ENCODE measurements at places on chromosomes 5 and 9. TPM values are rescaled to one million over a fixed set of nuclear protein-coding genes. Genes with fewer than 3 reads are reported as not detected.

- peak; percentile 90 for DNase-seq
These were observed at the start of gene TRPM6 for GRCh38 chr9:74887041-74887980. TSS of gene TRPM6 (minus strand) at chr9:74887921. CDS start at chr9:74887856, 65 bp downstream.

DNA sequence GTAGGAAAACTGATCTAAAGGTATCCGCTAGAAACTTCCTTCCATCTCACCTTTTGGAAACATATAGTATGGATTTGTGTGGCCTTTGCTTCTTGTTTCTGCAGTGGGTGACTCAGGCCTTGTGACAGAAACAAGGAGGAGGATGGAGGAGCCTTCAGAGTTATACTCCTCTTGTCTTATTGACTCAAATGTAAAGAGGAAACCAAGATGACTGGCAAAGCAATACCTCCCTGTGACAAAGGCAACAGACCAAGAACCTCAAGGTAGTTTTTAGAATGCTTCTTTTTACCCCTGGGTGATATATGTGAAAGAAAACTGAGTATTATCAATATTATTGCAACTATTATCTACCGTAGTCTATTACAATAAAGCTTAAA, 123.3 kb upstream of the SLIT3 start:
- DNase-seq: no peak

The SLC26A2 gene
- 1,067 TPM for total RNA-seq

The PIK3R1 gene
- total RNA-seq: 67.6 TPM

DNA sequence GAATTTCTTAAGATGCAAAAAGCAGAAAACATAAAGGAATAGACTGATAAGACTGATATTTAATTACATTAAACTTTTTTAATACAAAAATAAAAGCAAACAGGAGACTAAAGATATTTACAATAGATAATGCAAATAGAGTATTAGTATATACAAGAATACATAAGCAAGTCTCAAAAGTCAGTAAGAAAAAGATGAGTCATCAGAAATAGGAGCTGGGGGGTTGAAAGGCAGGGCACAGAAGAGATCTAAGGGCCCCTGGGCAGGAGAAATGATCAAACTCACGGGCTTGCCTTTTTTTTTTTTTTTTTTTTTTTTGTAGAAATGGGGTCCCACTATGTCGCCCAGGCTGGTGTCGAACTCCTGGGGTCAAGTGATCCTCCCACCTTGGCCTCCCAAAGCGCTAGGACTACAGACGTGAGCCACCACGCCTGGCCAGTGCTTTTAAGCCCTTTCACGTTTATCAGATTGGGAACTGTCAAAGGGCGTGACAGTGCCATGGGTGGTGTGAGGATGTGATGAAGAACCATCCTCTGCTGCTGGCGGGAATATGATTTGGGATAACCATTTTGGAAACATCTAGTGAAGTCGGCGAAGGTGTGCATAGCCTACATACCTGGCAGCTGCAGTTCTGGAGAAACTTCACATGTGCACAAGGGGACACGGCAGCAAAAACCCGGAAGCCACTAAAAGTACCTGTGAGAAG, 126.1 kb downstream of the CACNA1B start:
- DNase-seq: no peak

DNA sequence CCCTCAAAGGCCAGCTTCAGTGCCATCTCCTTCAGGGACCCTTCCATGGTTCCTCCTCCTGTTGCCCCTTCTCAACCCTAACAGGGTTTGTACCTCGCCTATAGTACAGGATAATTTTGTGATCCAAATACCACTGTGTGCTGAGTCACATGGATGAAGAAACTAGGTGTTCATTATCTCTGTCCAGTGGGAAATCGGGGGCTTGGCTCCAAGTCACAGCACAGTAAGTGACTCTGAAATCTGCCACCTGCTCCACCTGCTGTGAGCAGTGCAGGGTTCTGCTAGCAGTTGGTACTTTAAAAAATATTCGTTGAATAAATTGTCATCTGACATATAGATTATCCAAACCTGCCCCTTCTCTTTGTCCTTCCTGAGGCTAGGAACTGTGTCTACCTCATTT, 123.2 kb upstream of the OTULINL start:
- DNase-seq: no peak

The GARNL3 gene
- 6.0 TPM for total RNA-seq

- DNase-seq: no peak
These were observed 379.5 kb downstream of the NFIB start for GRCh38 chr9:13934416-13934815.

DNA sequence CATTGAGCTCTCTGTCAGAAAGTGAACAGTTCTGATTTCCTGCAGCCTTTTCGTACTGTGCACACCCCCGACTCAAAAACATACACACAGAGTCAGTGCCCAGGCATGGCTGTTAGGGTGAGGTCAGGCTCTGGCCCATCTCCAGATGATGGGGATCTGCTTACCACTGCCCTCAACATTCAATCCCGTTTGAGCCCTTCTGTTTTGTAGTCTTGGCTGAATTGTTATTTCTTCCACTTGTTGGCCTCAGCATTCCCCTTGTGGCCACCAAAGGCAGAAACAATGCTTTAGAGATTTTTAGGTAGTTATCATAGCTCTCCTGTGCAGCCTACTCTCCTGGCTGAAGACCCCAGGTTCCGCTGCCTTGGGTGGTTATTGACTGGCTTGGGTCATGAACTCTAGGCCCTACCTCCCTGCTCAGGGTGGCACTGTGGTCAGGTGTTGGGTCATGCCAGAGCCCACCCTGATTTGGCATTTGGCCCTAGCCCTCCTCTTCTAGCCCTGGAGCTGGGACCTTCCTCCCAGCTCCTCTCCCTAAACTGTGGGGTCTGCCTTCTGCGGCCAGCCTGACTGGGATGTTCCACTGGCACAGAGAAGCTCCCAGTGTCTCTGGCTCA, 7.8 kb upstream of the MYOZ3 start:
- DNase-seq: no peak

DNA sequence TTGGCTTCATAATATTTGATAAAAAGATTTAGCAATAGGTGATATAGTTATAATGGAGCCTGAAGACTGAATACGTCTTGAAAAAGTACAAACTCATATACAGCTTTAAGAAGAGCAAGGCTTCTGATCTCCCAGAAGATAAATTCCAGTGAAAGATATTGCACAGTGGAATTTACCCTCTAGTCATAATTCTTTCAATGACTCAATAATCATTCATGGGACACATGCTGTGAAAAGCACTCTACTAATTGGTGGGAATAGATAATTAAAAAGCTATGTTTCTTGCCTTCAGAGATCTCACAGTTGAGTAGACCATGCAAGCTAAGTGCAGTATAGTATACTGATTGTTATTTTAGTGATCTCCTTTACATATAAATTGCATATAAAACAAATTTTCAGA, 538.6 kb upstream of the CYLC2 start:
- no peak for DNase-seq

DNA sequence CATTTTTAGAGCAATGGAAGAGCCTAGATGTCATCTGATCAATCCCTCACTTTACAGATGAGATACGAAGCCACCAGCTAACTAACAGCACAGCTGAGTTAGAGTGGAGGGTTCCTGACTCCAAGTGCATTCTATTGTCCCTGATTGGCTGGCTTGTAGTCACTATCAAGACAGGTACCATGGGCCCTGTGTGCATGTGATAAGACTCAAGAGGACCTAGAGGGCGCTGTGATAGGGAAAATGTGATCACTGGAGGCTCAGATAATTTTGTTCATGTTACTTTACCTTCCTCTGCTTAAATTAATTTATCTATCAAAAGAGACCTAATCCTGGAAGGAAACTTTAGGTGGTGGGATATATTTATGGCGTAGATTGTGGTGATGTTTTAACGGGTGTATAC, 19.5 kb upstream of the SNAPC3 start:
- DNase-seq: no peak

- DNase-seq: no peak
These were observed 4.1 kb downstream of the GLRX start for GRCh38 chr5:95818181-95819147.

DNA sequence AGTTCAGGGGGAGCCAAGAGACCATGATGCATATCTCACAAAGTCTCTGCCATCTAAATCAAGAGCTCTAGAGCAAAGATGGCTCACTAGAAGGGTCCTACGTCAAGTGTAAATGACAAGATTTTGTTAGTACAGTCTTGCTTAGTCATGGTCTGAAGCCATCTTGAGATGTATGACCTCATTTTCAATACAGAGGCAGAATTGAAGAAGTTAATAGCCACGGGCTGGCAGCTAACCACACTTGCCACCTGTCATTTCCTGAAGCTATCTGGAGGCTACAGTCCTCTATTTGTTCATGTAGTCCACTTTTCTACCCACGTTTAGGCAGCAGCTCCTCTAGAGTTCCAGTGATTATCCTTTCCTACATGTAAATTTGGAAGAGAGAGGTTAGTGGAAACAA, 231.7 kb upstream of the CDH12 start:
- DNase-seq: no peak

DNA sequence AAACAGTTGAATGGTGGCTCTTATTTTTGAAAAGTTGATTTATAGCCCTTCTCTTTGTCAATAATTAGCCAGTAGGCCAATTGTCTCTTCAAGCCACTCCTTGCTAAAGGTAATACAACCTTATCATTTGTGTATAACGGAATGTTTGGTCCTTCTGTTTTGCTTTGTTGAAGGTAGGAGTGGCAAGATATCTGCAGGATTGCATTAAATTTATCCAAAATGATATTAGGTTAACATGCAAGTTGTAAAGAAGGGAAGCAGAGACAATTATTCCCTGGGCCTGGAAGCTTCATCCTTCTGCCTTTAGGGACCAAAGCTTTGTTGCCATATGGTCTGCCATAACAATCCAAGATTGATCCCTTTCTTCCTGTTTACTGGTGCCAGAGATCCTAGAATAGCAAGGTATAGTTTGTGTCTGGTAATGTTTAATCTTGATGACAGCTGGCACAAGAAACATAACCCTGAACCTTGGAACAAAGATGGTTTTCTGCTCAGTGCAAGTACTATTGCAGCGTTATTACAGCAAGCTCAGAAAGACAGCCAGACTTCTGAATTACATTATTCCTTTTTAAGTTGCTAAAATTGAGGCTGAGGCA, 15.5 kb upstream of the FSD1L start:
- no peak for DNase-seq

Data from left colon (tissue), 2 donors.